ENCODE measurements at places on chromosomes 16 and 17. TPM values are rescaled to one million over a fixed set of nuclear protein-coding genes. Genes with fewer than 3 reads are reported as not detected.
A peak's percentile ranks its signal among the peaks of the same experiment; 100 is the strongest.

- DNase-seq, result no peak
Observed at GRCh38 chr17:12028611-12029010, 7.9 kb downstream of the MAP2K4 start.

DNA sequence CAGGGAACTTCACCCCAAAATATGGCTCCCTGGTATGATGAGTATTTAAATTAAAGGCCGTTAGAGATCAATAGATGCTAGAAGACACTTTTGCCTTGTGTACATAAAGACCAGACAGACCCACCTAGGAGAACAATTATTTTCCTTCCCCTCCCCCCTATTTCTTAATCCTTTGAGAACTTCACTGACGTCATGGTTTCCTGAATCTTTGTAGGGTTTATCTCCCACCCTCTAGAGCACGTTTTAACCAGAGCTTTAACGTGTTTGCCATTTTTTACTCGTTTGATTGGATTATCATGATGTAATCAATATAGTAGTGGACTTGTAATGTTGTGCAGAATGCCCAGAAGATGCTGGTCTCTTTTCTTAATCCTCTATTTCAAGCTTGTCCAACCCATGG lies 22.9 kb upstream of the XYLT2 start:
- no peak for DNase-seq

RNF43 gene
- 7.8 TPM for polyA plus RNA-seq

GRCh38 chr16:30644334-30644830 lies 6.4 kb upstream of the PRR14 start:
- DNase-seq, result no peak

DNA sequence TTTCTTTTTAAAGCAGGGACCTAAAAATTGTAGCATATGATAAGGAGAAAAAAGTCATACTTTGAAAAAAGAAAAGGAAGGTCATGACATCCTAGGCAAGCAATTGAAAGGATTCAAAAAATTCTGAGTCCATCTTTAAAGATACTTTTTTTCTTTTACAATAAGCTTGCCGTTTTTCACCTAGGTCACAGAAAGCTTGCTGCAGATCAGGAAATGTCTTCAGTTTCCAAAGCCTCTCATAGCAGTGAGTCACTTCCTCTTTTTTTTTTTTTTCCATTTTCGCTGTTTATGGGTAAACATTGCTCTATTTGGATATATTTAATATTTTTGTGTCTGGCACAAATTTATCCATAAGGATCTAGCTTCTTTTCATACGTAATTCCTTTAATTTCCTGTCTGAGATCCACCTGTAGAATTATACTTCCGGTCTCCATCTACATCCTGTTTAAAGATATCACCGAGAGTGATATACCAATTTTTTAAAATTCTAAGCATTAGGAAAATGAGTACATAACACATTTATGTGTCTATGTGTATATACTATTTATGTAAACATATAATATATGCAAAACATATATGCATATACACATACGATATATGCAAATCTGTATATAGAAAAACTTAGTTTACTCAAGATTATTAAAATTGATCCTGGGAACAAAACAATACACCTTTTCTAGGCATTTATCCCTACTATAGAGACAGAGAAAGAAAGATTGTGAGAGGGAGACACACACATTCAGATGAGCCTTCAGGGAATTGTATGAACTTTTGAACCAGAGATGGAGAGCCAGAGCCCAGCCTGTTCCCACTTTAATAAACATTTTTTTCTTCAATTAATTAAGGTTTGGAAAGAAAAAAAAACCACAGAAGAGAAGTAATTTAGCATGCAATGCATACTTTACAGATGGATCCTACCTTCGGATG lies 134.4 kb downstream of the SKAP1 start:
- DNase-seq, result peak; percentile 14

- DNase-seq, result peak; percentile 82
Observed at GRCh38 chr16:85384833-85385462, 228.2 kb upstream of the GSE1 start.

GRCh38 chr16:77965346-77965745 lies 57.0 kb upstream of the CLEC3A start:
- no peak for DNase-seq

DNA sequence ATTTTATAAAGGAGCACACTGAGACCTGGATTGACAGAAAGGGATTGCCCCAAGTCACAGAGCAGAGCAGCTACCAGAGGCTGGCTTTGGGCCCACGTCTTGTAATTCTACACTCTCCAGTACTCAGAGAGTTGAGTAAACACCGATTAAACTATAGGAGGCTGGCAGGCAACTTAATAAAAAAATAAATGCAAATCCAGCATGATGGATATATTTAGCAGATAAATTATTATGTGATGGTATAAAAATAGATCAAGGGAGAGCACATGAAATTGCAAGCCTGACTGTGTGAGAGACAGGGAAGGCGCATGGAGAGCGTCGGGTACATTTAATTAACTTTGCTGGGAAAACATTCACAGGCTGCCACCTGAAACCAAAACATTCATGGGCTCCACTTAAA lies 87.7 kb upstream of the CCL2 start:
- DNase-seq, result peak; percentile 66

GRCh38 chr16:25580041-25580440 lies 111.7 kb upstream of the HS3ST4 start:
- no peak for DNase-seq

MAP2K4 gene
- polyA plus RNA-seq, result 14.2 TPM

GRCh38 chr16:87695534-87695933 lies 70.3 kb downstream of the KLHDC4 start:
- no peak for DNase-seq
